ENCODE measurements at places on chromosomes 6 and 20.

GRCh38 chr6:170404697-170405096 is 98.1 kb downstream of the FAM120B start:
- no peak for DNase-seq

DNA sequence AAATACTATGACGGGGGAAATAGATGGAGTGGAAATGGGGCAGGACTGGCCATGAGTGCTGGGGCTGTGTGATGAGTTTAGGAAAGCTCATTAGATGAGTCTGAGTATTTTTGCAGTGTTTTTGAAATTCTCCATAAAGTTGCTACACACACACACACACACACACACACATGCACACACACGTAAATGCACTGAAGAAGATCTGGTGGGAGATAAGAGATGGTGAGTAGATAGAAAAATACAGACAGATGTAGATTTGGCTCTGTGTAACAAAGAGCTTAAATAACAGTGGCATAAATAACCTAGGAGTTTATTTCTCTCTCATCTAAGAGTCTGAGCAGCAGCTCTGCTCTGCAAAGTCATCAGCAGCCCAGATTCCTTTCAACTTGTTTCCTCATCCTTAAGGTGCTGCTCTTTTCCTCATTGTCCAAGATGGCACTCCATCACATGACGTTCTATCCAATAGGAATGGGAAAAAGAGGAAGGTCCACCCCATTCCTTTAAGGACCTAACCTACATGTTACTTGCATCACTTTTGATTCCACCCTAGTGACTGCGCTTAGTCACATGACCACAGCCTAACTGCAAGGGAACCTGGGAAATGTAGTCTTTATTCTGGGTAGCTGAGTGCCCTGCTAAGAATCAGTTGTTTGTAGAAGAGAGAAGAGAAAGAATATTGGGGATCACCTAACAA is 76.4 kb downstream of the EYA2 start:
- no peak for DNase-seq

DNA sequence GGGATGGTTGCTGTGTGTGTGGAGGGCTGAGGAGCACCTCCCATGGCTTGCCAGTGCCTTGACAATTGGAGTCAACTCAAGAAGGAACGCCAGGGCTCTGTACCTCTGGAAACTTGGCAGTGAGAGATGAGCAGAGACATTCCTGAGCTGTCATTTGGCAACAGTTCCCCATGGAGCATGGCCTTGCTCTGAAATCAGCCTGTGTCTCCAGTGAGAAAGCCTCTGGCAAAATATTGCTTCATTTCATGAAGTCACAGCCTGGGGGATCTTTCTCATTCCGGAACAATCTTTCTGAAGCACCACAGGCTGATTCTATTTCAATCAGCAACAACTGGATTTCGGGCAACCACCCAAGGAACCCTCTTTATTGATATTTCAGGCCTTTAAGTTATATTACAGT is 52.2 kb upstream of the FNDC1 start:
- no peak for DNase-seq

DNA sequence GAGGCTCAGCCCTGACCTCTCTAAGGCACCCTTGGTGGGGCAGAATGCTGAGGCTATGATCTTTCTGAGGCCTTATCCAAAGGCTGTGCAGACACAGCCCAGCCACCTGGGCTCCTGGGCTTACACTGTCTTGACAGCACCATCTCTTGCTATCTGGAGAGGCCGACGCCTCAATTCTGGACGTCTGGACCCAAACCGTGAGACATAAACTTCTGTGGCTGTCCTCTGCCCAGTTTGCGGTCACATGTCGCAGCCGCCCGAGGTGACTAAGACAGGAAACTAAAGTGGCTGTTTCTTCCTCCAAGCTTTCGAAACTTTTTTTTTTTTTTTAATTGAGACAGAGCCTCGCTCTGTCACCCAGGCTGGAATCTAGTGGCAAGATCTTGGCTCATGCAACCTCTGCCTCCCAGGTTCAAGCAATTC is 49.3 kb downstream of the PRR18 start:
- DNase-seq: no peak

- DNase-seq: no peak
Observed at GRCh38 chr6:656460-657252, at the start of gene HUS1B. Gene HUS1B, minus strand, starts transcription at chr6:657100. Its CDS starts 156 bp downstream, at chr6:656944.

- DNase-seq: no peak
Observed at GRCh38 chr20:19114410-19114809, 98.0 kb upstream of the SLC24A3 start.

Data from GM10248 (cell line).